Astrocyte of the hippocampus (primary cell): ENCODE measurements at places on chromosomes 5 and 9.

GRCh38 chr9:98018347-98018746, 35.2 kb downstream of the ANP32B start:
- DNase-seq, result no peak

- DNase-seq, result peak; percentile 7
Measured at GRCh38 chr5:100827481-100827889, 75.6 kb downstream of the ST8SIA4 start.

GRCh38 chr9:86718388-86719049, 228.8 kb downstream of the GAS1 start:
- DNase-seq, result no peak

DNA sequence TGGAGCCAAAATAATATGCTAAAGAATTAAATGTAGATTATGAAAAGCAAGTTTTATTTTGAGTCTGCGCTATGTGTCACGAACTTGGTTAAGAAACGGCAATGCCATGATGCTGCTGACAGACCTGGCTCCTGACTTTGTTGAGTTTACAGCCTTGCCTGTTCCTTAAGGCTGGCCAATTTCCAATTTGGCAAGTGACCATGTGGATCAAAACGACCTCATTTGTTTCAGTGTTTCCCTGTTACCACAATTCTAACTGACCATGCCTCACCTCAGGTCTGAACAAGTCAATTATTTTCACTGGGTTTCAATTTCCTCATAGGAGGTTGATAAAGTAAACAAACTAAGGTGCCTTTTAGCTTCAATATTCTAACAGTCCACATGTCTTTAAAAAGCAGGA, 461.4 kb downstream of the ZNF608 start:
- DNase-seq, result peak; percentile 65

- peak; percentile 63 for DNase-seq
Measured at GRCh38 chr5:126471875-126472537, 48.8 kb downstream of the GRAMD2B start.

DNA sequence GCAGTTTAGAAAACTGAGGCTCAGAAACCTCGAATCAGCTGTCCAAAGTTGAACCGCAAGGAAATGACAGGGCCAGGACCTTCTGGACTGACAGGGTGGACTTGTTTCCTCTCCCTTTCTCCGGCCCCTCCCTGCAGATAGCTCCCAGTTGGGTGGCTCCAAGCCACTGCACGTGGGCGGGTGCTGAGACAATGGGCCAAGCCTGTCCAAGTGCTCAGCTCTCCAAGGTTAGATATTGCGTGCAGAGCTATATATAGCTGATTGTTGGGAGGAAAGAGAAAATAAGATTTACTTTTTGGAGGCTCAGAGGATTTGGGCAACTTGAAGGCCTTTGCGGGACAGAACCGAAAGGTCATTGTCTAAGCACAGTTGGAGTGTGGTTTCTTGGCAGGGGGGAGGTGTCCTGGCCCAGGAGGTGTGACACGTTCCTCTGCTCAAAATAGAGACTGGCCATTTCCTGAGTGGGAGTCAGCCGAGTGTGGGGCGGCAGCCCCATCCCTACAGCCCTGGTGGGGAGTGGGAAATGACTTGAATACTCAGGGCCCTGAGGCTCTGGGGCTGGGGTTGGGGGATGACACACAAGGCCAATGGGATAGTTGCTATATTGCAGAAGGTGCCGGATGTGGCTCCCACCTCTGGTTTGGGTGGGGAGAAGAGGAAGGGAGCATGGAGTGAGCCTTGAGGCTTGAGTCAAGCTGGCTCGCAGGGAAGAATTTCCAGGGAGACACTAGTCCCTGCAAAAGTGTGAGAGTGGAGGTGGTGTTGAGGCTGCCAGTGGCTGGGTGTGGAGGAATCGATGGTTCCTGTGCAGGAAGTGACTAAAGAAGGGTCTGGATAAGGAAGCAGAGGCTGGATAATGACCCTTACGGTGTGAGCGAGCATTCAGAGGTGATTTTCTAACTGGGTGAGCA, 44.4 kb upstream of the SMAD5 start:
- no peak for DNase-seq

DNA sequence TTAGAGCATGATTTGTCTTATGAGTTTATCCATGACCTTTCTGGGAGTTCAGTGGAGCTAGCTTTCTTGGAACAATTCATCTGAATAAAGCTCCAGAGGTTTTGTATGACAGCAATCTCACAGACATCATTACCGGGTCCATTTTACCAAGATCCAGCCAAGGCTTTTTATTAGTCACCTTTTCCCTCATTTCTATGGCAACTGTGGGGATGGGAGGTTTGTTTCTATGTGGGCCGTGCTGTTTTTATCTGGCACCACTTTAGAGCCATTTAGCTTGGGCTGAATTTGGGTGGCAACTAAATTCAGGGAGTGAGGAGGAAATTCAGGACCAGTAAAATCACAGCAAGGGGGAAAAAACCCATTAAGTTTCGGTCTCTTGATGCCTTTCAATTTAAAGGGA, 245.7 kb downstream of the NSG2 start:
- no peak for DNase-seq

DNA sequence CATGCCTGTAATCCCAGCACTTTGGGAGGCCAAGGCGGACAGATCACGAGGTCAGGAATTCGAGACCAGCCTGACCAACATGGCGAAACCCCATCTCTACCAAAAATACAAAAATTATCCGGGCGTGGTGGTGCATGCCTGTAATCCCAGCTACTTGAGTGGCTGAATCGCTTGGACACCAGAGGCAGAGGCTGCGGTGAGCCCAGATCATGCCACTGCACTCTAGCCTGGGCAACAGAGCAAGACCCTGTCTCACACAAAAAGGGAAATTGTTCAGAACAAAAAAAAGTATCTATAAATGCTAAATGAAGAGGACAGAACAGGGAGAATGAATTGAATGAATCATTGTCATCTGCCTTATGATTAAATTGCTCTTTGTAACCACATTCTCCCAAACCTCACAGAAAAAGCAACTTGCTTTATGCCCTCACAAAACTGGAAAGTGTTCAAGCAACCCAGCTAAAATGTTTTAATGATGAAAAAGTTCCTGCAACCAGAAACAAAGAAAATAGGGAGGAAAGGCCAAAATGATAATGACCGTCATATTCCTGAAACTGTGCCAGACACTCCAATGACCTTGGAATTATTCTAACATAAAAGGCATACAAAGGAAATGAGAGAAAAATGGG, 83.7 kb downstream of the SERINC5 start:
- no peak for DNase-seq

- DNase-seq, result peak; percentile 51
Measured at GRCh38 chr5:172266676-172267092, 16.9 kb downstream of the UBTD2 start.

DNA sequence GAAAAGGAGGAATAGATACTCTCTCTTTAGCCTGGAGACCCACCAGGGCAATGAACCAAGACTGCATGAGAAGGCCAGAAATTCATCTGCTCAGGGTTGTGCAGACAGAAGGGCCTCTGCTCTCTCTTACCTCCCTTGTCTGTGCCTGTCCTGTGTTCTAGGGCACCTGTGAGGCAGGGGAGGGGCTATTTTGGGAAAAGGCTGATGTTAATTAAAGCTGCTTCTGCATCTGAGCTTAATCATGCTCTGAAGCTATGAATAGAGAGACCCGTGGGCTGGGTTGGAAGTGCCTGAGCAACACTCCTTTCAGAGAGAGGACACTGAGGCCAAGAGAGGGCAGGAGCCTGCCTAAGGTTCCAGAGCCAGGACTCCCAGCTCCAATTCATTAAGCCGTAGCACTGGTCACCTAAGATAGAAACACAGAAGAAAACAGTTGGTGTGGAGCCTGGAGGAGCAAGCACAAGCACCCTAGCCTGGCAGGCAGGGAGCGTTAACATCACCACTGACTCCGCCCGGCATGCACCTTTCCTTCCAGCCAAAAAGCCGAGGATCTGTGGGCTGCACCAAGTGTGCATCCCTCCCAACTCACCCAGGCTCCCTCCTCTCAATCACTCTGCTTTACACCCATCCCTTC, 31.4 kb upstream of the STING1 start:
- DNase-seq, result no peak

DNA sequence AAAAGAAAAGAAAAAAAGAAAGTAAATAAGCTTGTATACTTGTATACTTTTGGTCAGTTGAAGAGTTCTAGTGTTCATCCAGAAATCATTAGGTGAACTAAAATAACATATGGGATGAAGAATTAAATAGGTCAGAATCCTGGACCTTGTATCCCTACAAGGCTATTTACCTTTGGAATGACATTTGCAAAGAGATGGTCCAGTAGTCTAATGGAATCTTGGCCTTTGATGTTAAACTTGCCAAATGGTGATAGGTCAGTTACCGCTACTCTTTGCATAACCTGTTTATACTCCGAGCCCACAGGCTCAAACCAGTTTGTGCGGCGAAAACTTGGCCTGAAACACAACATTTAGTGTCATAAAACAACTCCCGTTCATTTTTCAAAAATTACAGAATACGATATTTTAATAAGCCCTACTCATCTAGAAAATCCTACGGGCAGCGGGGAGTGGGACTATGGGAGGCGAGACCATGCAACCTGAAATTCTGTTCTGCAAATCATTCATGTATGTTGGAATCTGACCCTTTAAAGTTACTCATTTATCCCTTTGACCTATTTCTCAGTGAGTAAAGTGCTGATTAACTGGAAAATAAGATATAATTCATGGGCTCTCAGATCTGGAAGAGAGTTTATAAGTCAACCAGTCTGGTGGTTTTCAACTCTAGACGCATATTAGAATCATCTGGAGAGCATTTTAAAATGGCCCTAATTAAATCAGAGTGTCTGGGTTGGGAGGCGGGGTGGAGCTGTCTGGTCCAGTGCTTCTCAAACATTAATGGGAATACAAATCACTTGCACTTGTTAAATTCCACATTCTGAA, 38.6 kb downstream of the DMGDH start:
- DNase-seq, result no peak

- no peak for DNase-seq
Measured at GRCh38 chr9:111909444-111909843, 12.8 kb downstream of the UGCG start.

DNA sequence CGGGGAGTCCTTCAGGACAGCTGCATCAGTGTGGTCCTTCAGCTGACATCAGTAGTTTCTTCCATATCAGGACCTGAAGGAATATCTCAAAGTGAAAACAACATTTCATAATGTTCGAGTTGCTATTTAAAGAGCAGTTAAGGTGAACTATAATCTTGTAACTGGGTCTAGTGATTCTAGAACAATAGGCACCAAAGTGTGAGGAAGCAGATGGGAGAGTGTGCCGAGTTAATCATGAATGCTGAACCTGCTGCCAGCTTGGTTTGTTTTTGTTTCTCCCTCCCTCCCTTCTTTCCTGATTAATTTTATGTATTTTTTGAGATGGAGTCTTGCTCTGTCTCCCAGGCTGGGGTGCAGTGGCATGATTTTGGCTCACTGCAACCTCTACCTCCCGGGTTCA, 3.6 kb upstream of the PTGR1 start:
- no peak for DNase-seq

DNA sequence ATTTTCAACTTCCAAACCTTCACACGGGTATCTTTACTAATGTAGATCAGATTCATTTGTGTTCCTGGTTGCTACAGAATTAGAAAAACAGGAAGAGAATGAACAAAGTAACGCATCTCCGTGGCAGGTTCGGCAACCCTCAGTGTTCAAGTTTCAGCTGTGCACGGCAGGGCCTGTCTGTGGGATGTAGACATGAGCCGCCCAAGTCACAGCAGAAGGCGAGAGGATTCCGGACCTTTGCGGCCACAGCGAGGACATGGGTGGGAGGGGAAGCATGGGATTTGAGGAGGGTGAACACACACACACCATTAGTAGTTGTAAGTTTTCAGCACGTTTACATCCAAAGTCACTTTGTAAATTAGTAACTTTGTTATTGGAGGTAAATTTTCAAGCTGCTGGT, 31.7 kb upstream of the CEP72 start:
- no peak for DNase-seq

GRCh38 chr5:177309351-177310191, 2.1 kb downstream of the MXD3 start:
- DNase-seq, result peak; percentile 85

- peak; percentile 91 for DNase-seq
Measured at GRCh38 chr9:79489261-79490000, 82.3 kb upstream of the TLE4 start.

DNA sequence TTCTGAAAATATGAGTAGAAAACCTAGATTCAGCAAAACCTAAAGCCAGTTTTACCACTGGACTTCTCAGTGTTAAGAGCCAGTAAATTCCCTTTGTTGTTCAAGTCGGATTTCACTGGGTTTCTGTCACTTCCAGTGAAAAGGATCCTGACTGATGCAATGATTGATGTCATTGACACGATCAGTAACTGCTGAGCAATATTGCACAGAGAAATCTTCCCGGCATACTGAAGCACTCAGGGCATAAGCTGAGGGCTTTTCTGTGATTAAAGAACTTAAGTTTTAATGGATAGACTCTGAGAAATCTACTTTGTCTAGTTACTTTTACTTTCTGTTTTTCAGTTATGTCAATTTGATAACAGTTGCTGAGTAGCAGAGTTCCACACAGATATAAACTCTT, 61.9 kb downstream of the DENND1A start:
- no peak for DNase-seq

DNA sequence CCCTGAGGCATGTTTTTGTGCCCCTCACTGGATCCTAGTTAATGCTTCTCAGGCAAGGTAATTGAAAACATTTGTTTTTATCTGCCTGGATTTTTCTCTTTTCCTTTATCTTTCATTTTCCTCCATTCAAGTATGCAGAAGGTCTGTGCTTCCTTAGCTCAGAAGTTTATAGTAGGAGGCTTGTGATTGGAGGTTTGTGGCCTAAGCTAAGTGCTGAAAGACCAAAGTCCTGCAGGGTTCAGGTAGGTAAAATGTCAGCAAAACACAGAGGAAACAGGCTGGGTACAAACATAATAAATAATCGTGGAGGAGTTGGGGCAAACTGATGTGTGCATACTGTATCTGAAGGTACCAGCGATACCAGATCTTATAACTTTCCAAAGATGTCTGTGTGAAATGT, 230.9 kb upstream of the KLF4 start:
- no peak for DNase-seq

DNA sequence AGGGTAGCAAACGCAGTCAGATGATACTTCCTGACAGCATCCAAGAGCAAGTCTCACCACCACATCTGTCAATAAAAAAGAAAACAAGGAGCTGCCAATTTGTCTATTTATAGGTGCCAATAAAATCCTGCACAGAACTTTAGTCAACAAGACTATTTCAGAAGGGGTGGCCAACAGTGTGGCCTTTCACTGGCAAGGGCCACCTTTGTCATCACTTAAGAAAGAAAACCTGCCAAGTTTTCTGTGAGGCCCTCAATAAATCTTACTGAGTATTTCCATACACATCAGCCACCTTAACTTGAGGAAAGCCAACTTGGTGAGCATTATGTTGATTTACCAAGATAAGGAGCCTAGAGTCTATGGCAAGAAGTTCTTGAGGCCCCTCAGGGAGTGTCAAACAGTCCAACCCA, 312.3 kb downstream of the ENC1 start:
- no peak for DNase-seq

DNA sequence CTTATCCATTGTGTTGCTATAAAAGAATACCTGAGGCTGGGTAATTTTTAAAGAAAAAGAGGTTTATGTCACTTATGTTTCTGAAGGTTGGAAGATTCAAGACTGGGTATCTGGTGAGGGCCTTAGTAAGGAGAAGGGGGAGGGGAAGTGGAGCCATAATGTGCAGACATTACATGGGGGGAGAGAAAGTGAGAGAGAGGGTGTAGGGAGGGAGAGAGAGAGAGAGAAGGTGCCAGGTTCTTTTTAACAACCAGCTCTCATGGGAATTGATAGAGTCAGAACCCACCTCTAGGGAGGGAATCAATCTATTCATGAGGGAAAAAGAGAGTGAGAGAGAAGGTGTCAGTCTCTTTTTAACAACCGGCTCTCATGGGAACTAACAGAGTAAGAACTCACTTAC, 29.5 kb downstream of the SPEF2 start:
- no peak for DNase-seq
